ENCODE measurements at places on chromosomes 5 and 9.

GRCh38 chr9:125269014-125269397, 7.4 kb downstream of the GAPVD1 start:
- DNase-seq: no peak

GRCh38 chr5:171678646-171679045, 107.0 kb upstream of the SMIM23 start:
- DNase-seq: no peak

- DNase-seq: no peak
These were observed 54.0 kb downstream of the SECISBP2 start for GRCh38 chr9:89372230-89372816.

GRCh38 chr9:106960258-106960657, 97.3 kb downstream of the ZNF462 start:
- DNase-seq: no peak

DNA sequence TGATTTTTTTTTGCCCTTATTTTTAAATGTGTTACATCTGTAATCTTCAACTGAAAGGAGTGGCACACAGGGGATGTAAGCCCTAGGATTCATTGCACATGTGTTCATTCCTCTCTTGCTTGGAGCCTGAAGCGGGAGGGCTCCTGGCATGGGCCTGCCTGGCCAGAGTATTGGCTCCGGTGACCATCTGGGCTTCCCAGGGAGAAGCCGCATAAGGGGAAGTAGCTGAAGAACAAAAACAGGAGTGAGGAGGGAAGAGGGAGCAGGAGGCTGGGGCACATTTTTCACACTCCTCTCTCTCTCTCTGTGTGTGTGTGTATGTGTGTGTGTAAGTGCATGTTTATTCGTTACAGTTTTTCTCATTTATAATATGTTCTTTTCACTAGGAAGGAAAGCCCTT, 269.9 kb downstream of the PRR16 start:
- no peak for DNase-seq

- DNase-seq: no peak
These were observed 505 bp downstream of the RPS14 start for GRCh38 chr5:150448952-150449516.

- no peak for DNase-seq
These were observed 417.7 kb downstream of the TAF11L14 start for GRCh38 chr5:18051953-18052352.

GRCh38 chr5:39800042-39800601, 375.3 kb upstream of the DAB2 start:
- no peak for DNase-seq

DNA sequence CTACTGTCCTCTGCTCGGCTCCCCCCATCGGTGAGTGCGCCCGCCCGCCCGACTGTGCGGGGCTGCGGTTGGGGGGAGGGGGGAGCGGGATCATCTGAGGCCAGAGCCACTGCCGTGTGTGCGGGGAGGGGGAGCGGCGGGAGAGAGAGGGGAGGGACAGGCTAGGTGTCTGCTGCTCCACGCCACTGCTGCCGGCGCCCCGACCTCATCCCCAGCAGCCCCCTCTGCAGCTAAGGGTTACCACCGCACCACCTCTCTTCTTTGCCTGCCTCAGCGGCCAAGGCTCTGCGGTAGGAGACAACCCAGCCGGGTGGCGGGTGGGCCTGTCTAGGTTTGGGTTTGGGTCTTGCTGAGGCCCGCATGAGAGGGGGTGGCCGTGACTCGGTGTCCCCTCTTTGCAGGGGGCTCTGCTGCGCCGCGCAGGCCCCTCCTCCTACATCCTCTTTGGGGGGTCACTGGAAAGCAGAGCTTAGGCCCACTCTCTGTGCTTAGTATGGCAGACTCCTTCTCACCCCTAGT, 670 bp upstream of the PURA start:
- no peak for DNase-seq

GRCh38 chr9:83047839-83048775, 14.8 kb downstream of the RASEF start:
- DNase-seq: no peak

- DNase-seq: no peak
These were observed 69.3 kb upstream of the MELK start for GRCh38 chr9:36503172-36504088.

- DNase-seq: no peak
These were observed 805.7 kb upstream of the SEMA6A start for GRCh38 chr5:117380316-117380715.

- DNase-seq: no peak
These were observed 28.6 kb downstream of the NKD2 start for GRCh38 chr5:1037123-1037670.
